ENCODE measurements at places on chromosomes 7 and 10. TPM values are rescaled to one million over a fixed set of nuclear protein-coding genes. Genes with fewer than 3 reads are reported as not detected.

CDHR1 gene
- total RNA-seq, result 1.6 TPM

GARS1 gene
- total RNA-seq, result 203 TPM

TAS2R60 gene
- total RNA-seq, result not detected

GPR26 gene
- total RNA-seq, result not detected

VIPR2 gene
- not detected for total RNA-seq

DNA sequence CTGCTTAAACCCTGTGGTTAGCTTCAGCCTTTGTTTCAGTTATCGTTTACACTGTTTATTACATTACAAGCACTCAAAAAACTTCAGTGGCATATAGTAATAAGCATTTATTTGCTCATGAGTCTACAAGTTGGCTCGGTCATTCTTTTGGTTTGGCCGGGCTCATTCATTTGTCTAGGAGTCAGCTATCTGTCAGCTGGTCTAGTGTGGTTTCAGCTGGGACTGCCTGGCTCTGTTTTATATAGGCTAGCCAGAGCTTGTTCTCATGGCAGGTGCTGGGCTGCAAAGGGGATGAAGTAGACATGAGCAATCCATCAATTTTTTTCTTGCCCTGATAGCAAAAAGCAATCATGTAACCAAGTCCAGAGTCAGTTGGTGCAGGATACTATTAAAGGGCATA is 103.6 kb downstream of the MKLN1 start:
- peaks cover 5% of the 10 kb centered on the region for H3K4me1 ChIP-seq
- no peak overlapping the region for H3K4me3 ChIP-seq
- DNase-seq, result no peak

GRCh38 chr7:131616487-131617200 is 60.2 kb upstream of the PODXL start:
- H3K27me3 ChIP-seq, result peaks cover 22% of the 10 kb centered on the region
- no peak overlapping the region for H3K4me3 ChIP-seq
- no peak for DNase-seq
- H3K27ac ChIP-seq, result no peak overlapping the region

- H3K36me3 ChIP-seq, result no peaks in the 10 kb centered on the region
- no peak overlapping the region for H3K27ac ChIP-seq
- H3K4me1 ChIP-seq, result peaks cover 10% of the 10 kb centered on the region
- peaks cover 12% of the 10 kb centered on the region for H3K27me3 ChIP-seq
- no peak for DNase-seq
Observed at GRCh38 chr10:114654822-114655575, 3.1 kb downstream of the ABLIM1 start.

DNA sequence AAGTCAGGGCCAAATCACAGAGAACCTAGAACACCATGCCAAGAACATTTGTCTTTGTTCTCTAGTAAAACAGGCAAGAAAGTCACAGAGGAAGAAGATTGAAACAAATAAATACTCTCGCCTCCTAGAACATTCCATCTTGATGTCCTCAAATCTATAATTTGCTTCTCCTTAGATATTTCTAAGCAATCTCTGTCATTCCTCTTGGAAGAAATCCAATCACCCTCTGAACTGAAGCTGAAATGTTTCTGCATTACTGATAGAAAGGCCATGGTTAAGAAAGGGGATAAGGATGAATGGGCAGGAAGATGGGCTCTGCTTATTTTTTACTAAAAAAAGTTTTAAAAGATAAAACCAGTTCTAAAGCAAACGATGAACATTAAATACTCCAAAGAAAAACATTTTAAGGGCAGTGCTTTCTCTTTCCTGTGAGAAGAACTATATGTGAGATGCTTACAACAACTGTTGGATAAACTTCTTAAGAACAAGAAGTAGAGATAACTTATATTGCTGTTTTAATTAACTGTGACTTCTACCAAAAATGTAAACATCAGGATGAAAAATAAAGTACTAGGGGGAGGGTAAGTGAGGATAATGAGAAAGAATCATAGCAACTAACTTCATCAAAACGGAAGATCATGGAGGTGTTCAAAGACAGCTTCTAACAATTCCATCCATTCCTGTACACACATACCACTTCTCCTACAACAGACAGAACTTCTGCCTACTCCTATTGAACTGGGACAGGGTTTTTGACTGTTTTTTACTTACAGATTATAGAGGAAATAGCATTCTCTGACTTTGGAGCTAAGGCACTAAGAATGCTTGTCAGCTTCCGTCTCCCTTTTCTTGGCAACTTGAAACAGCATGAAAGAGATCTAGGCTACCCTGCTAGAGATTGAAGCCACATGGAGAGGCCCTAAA is 153.0 kb upstream of the LRRTM3 start:
- H3K36me3 ChIP-seq, result no peaks in the 10 kb centered on the region
- no peak for DNase-seq
- H3K4me1 ChIP-seq, result no peaks in the 10 kb centered on the region
- no peaks in the 10 kb centered on the region for H3K27me3 ChIP-seq
- H3K27ac ChIP-seq, result no peak overlapping the region

DNA sequence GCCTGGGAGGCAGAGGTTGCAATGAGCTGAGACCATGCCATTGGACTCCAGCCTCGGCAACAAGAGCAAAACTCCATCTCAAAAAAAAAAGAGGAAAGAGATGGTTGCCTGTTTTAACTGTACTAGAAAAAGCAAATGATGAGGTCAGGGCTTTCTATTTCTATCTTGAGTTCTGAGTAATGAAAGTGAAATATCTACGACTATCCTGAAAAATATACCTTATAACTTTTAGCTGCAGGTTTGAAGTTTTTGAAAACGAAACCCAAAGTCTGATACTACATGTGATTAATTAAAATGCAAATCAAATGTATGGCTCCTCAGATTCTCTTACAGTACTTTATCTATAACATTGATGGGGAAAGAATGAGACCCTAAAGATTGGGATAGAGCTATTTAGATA is 636.2 kb upstream of the LRRN3 start:
- H3K27me3 ChIP-seq, result peaks cover 2% of the 10 kb centered on the region
- no peak overlapping the region for H3K4me3 ChIP-seq

DNA sequence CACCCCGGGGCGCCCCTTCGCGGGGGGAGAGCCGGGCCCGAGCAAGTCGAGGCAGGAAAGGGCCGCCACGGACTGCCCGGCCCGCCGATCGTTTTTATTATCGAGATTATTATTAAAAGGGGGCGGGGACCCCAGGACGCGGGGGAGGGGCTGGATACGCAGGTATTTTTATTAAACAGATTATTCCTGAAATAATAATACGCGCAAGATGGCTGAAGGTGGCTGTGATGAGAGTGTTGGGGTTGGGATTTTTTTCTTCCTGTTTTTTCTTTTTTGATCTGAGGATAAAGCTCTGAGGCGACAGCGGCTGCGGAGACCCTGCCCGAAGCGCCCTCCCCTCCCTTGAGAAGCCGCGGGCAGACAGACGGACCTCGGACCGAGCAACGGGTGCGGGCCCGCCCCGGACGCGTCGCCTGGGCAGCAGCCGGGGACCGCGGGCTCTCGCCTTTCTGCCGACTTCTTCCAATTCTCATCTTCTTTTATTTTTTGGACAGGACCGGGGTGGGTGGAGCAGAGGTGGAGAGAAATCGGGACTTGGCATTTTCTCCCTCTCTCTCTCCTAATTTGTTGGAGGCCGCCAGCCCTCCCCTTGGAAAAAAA is 1.4 kb upstream of the TRIM8 start:
- H3K27ac ChIP-seq, result peak overlapping the region; percentile 90
- peak overlapping the region; percentile 86 for H3K4me3 ChIP-seq
- no peaks in the 10 kb centered on the region for H3K27me3 ChIP-seq
- peaks cover 15% of the 10 kb centered on the region for H3K36me3 ChIP-seq
- peak; percentile 69 for DNase-seq
- H3K4me1 ChIP-seq, result peaks cover 24% of the 10 kb centered on the region
